ENCODE measurements at places on chromosomes 16 and 17.
A peak's percentile ranks its signal among the peaks of the same experiment; 100 is the strongest.

DNA sequence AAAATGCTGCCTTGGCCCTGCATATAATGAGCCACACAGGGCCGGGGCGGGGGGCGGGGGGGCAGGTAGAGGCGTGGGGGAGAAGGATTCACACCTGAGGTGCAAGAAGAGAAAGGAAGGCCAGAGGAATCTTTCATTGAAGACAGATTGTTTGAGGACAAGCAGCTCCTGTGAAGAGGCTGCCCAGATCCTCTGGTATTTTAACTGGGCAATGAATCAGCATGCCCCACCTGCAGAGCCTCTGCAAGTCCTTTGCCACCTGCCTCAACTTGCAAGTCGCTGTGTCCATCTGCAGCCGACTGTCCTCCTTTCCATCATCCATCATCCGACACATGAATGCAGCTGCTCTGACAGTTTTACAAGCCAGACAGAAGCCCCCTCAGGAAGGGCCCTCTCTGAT, 1.2 kb upstream of the SOST start:
- no peak overlapping the region for H3K4me3 ChIP-seq
- peaks cover 1% of the 10 kb centered on the region for H3K4me1 ChIP-seq
- H3K36me3 ChIP-seq, result no peaks in the 10 kb centered on the region
- DNase-seq, result no peak

- no peaks in the 10 kb centered on the region for H3K4me1 ChIP-seq
- H3K27me3 ChIP-seq, result peaks cover 8% of the 10 kb centered on the region
- no peaks in the 10 kb centered on the region for H3K36me3 ChIP-seq
- no peak overlapping the region for H3K4me3 ChIP-seq
- DNase-seq, result no peak
Measured at GRCh38 chr17:73371285-73371684, 59.5 kb upstream of the CDC42EP4 start.

GRCh38 chr16:56866955-56867830, 2.2 kb downstream of the SLC12A3 start:
- H3K27ac ChIP-seq, result no peak overlapping the region
- no peaks in the 10 kb centered on the region for H3K27me3 ChIP-seq
- no peaks in the 10 kb centered on the region for H3K36me3 ChIP-seq
- peak; percentile 45 for DNase-seq
- H3K4me1 ChIP-seq, result peaks cover 16% of the 10 kb centered on the region
- H3K4me3 ChIP-seq, result no peak overlapping the region

- H3K27ac ChIP-seq, result no peak overlapping the region
- peaks cover 14% of the 10 kb centered on the region for H3K27me3 ChIP-seq
- DNase-seq, result no peak
- peaks cover 20% of the 10 kb centered on the region for H3K4me1 ChIP-seq
- no peak overlapping the region for H3K4me3 ChIP-seq
Measured at GRCh38 chr17:56718515-56718914, 115.2 kb downstream of the C17orf67 start.

GRCh38 chr17:19877364-19877945, 9.7 kb upstream of the ULK2 start:
- H3K36me3 ChIP-seq, result no peaks in the 10 kb centered on the region
- DNase-seq, result no peak
- H3K4me1 ChIP-seq, result peaks cover 32% of the 10 kb centered on the region
- peak overlapping the region; percentile 80 for H3K27ac ChIP-seq

- H3K4me3 ChIP-seq, result no peak overlapping the region
- H3K27me3 ChIP-seq, result no peaks in the 10 kb centered on the region
- H3K4me1 ChIP-seq, result no peaks in the 10 kb centered on the region
- H3K27ac ChIP-seq, result no peak overlapping the region
Measured at GRCh38 chr16:68889508-68890150, 46.3 kb downstream of the TANGO6 start.

GRCh38 chr17:36629252-36629847, 28.0 kb downstream of the MRM1 start:
- no peaks in the 10 kb centered on the region for H3K4me1 ChIP-seq
- no peaks in the 10 kb centered on the region for H3K36me3 ChIP-seq
- DNase-seq, result peak; percentile 81
- H3K4me3 ChIP-seq, result no peak overlapping the region
- H3K27me3 ChIP-seq, result peaks cover 12% of the 10 kb centered on the region
- H3K27ac ChIP-seq, result no peak overlapping the region

DNA sequence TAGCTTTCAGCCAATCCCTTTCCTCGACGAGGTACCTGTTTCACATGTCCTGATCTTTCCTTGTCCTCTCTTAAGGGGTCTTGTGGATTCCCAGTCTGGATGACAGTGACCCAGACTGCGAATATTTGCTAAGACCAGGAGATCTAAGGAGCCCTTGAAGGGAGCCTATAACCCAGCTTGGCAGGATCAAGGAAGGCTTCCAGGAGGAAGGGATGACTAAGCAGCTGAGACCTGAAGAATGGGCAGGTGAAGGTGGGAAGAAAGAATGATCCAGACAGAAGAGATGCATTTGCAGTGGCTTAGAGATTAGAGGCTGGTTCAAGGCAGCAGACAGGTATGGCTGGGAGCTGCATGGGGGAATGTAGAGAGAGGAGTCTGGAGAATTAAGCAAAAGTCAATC, 1.9 kb upstream of the PDK2 start:
- H3K4me3 ChIP-seq, result no peak overlapping the region
- no peaks in the 10 kb centered on the region for H3K27me3 ChIP-seq
- H3K4me1 ChIP-seq, result peaks cover 18% of the 10 kb centered on the region
- H3K36me3 ChIP-seq, result no peaks in the 10 kb centered on the region

DNA sequence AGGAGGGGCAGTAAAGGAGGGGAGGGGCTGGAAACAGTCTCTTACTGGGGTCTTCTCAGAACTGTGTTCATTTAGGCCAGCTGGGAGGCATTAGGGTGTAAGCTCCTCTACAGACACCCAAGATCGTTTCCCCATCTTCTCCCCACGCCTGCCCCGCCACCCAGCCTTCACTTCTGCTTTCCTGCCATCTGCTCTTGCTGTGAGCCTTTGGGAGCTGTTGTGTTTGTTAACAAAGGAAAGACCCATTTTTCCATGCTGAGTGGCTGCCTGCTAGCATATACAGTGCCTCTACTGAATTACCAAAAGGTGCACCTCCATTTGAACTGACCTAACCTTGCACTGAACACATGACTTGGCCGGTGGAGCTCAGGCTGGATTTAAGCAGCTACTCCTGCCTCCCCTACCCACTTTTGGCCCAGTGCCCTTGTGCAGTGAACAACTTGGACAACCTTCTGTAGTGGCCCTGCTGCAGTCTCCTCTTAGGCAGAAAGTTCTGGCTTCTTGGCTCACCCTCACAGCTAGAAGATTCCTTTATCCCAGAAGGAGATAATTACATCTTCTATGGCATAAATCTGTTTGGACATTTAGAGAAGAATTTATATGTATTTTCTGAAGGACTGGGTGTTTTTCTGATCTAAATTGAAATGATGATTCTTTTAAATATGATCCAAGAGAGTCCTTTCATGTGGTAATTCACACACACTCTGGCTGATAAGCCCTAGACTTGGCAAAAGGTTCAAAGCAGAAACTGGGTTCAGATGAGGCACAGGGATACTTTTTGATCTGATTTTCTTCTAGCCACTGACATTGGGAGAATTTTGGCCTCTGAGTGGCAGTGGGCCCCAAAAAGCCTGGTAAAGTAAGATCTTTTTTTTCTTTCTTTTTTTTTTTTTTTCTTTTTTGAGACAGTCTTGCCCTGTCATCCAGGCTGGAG, 81.9 kb upstream of the HNF1B start:
- H3K27ac ChIP-seq, result no peak overlapping the region
- DNase-seq, result no peak
- H3K27me3 ChIP-seq, result peaks cover 5% of the 10 kb centered on the region
- no peaks in the 10 kb centered on the region for H3K36me3 ChIP-seq
- no peak overlapping the region for H3K4me3 ChIP-seq

- H3K27ac ChIP-seq, result no peak overlapping the region
- no peaks in the 10 kb centered on the region for H3K4me1 ChIP-seq
- no peaks in the 10 kb centered on the region for H3K27me3 ChIP-seq
- no peaks in the 10 kb centered on the region for H3K36me3 ChIP-seq
Measured at GRCh38 chr16:83402967-83403366, 404.8 kb upstream of the HSBP1 start.

DNA sequence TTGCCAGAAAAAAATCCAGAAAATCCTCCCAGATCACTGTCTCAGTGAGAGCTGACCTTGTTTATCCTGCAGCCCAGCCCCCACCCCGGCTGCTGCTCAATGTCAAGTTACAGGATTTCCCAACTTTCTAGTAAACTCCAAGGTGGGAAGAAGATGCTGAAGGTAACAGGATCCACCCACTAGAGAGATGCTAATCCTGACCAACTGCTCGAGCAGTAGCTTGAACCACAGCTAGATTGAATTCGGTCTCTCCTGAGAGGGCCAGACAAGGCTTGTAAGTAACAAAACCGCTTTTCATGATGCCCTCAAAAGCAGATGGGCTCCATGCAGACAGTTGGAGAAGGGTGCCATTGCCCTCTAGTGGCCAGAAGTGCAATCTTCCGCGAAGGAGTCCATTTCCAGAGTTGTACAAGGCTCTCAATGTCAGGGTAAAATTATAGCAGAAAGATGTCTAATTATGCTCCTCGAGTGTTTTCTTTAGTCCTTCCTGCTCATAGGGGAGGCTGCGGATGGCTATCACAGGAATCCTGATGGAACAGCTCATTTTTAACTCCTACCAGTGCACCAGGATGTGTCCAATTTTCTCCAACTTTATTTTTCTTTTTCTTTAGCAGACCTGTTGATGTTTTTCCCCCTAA, 3.9 kb downstream of the CDH11 start:
- peaks cover 17% of the 10 kb centered on the region for H3K27me3 ChIP-seq
- H3K4me1 ChIP-seq, result no peaks in the 10 kb centered on the region
- no peak overlapping the region for H3K27ac ChIP-seq
- H3K4me3 ChIP-seq, result no peak overlapping the region
- H3K36me3 ChIP-seq, result no peaks in the 10 kb centered on the region

GRCh38 chr16:85303354-85303883, 191.1 kb upstream of the CIBAR2 start:
- DNase-seq, result peak; percentile 83
- H3K27ac ChIP-seq, result peak overlapping the region; percentile 54
- peaks cover 40% of the 10 kb centered on the region for H3K4me1 ChIP-seq
- H3K36me3 ChIP-seq, result no peaks in the 10 kb centered on the region

DNA sequence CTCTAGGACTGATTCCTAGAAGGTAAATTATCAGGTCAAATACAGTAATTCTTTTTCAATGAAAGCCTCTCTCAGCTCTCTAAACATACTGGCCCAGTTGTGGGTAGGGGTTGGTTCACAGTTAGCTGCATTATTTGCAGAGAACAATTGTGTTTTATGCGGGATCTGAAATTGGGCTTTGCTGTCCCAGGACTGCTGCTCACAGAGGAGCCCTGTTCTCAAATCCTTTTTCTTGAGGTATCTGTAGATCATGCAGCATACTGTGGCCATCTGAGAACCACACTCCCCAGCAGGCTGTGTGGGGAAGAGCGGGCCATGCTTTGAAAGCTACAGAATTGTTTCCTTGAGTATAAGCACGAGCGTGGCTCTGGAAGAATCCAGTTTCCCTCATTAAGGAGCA, 17.5 kb downstream of the MTHFSD start:
- H3K36me3 ChIP-seq, result peaks cover 15% of the 10 kb centered on the region
- H3K4me3 ChIP-seq, result no peak overlapping the region
- no peak overlapping the region for H3K27ac ChIP-seq
- H3K4me1 ChIP-seq, result no peaks in the 10 kb centered on the region
- no peak for DNase-seq
- H3K27me3 ChIP-seq, result no peaks in the 10 kb centered on the region

- no peaks in the 10 kb centered on the region for H3K4me1 ChIP-seq
- H3K27ac ChIP-seq, result no peak overlapping the region
- H3K36me3 ChIP-seq, result peaks cover 75% of the 10 kb centered on the region
- no peak overlapping the region for H3K4me3 ChIP-seq
Measured at GRCh38 chr17:60495260-60495659, 30.8 kb downstream of the APPBP2 start.

GRCh38 chr17:68172461-68172954, 75.3 kb upstream of the AMZ2 start:
- H3K36me3 ChIP-seq, result no peaks in the 10 kb centered on the region
- H3K27ac ChIP-seq, result no peak overlapping the region
- peak; percentile 81 for DNase-seq
- H3K27me3 ChIP-seq, result no peaks in the 10 kb centered on the region

DNA sequence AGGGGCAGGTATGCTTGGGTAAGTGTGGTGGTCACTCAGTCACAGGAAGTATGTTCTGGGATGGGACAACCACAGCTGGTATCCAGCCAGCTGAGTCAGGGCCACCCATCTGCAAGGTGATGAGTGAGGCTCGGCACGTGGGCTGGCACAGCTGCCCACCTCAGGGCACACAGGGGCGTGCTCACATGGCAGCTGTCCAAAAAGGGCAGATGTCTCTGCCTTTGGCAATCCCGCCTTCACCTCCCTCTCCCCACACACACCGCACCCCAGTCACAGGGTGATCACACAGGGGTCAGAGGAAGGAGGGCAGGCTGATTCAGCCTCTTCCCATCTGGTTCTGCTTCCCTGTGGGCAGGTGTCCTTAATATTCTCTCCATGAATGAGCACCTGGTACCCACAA, 85.9 kb upstream of the TOB1 start:
- H3K27ac ChIP-seq, result no peak overlapping the region
- H3K4me3 ChIP-seq, result no peak overlapping the region
- no peaks in the 10 kb centered on the region for H3K27me3 ChIP-seq
- DNase-seq, result peak; percentile 15

GRCh38 chr16:58128181-58128631, 975 bp downstream of the CFAP20 start:
- peaks cover 45% of the 10 kb centered on the region for H3K4me1 ChIP-seq
- H3K36me3 ChIP-seq, result no peaks in the 10 kb centered on the region
- peak overlapping the region; percentile 87 for H3K4me3 ChIP-seq
- H3K27me3 ChIP-seq, result no peaks in the 10 kb centered on the region

DNA sequence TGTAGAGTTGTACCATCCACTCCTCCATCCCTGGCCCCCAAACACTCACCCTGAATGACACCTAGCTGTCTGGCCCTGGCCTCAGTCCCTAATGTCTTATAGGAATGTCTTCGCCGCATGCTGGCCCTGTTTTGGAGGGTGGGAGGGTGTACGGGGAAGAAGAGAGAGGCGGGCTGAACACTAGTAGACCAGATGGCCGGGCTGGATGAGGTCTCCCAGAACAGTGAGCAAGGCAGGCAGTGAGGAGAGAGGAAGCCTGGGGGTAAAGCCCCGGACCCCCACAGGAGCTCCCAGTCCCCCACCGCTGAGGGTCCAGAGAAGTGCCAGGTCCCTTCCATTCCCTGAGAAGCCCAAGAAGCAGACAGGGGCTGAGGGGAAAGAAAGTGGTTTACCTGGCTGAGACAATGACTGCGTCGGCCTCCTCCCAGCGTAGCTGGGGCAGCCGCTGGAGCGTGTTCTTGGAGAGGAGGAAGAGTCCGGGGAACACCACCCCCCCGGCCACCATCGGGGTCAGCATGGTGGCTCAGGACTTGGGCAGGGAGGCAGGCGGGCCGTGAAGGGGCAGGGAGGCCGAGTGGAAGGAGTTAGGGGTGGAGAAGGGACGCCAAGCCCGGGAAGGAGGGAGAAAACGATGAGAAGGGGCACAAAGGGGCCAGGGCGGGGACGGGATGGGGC, 923 bp downstream of the TLCD3B start:
- peaks cover 21% of the 10 kb centered on the region for H3K4me1 ChIP-seq
- H3K27ac ChIP-seq, result no peak overlapping the region
- H3K36me3 ChIP-seq, result no peaks in the 10 kb centered on the region
- H3K27me3 ChIP-seq, result peaks cover 49% of the 10 kb centered on the region

GRCh38 chr16:84132527-84133285, 12.3 kb downstream of the HSDL1 start:
- no peak overlapping the region for H3K4me3 ChIP-seq
- H3K27me3 ChIP-seq, result no peaks in the 10 kb centered on the region
- DNase-seq, result no peak

- no peak overlapping the region for H3K27ac ChIP-seq
- H3K36me3 ChIP-seq, result no peaks in the 10 kb centered on the region
Measured at GRCh38 chr17:2936351-2936750, 127.1 kb downstream of the OR1D5 start.

Data from activated CD4-positive, alpha-beta memory T cell treated with anti-CD3 and anti-CD28 coated beads, Interleukin-2, amount 10 ng/mL, durations not matched to agents 7 days and 5 days (primary cell).